Tibial nerve (tissue), 4 donors: ENCODE measurements at places on chromosomes 13 and 19.

GRCh38 chr13:27302643-27303262, 32.1 kb downstream of the RASL11A start:
- DNase-seq = no peak

DNA sequence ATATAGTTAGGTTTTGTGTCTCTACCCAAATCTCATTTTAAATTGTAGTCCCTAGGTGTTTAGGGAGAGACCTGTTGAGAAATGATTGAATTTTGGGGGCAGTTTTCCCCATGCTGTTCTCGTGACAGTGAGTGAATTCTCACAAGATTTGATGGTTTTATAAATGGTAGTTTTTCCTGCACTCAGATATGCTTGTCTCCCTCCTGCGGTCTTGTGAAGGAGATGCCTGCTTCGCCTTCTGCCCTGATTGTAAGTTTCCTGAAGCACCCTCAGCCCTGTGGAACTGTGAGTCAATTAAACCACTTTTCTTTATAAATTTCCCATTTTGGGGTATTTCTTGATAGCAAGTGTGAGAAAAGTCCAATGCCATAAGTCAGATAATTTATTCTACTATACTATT, 1977.5 kb upstream of the PCDH20 start:
- DNase-seq = no peak

DNA sequence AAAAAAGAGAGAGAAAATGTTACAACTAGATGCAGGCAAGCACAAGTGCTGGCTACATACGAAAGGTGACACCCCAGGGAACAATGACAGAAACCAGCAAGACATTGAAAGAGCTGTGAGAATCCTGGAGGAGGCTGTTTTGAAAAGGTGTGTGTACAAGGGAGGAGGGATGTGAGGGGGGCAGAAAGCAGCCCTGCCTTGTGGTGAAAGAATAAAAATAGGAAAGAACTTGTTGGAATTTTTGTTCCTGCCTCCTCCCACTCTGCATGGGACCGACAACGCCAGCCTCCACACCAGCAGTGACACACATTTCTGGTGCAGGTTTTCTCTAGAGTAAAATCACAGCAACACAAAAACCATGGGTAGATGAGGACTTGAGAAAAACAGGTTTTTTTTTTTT, 1258.6 kb downstream of the PCDH9 start:
- no peak for DNase-seq

DNA sequence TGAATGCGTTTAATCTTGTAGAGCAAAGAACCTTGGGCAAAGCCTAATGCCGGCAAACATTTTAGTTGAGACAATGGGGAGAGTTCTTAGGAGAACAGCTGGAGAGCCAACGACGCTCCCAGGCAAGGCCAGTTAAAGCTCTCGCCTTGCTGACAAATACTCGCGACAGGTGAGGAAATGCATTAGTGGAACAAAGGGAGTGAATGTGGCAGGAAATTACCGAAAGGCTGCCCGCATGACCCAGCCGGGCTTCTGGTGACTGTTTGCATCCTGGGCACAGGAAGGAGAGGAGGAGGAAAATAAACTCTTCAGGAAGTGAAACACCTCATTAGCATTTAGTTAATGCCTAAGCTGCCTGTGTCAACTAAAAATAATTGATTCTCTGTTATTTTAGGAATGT, 74.6 kb downstream of the SHISA2 start:
- DNase-seq = no peak

- DNase-seq = no peak
These were observed 164.8 kb upstream of the KL start for GRCh38 chr13:32851083-32852069.

GRCh38 chr19:54209058-54209810, 8.6 kb downstream of the RPS9 start:
- DNase-seq = no peak

DNA sequence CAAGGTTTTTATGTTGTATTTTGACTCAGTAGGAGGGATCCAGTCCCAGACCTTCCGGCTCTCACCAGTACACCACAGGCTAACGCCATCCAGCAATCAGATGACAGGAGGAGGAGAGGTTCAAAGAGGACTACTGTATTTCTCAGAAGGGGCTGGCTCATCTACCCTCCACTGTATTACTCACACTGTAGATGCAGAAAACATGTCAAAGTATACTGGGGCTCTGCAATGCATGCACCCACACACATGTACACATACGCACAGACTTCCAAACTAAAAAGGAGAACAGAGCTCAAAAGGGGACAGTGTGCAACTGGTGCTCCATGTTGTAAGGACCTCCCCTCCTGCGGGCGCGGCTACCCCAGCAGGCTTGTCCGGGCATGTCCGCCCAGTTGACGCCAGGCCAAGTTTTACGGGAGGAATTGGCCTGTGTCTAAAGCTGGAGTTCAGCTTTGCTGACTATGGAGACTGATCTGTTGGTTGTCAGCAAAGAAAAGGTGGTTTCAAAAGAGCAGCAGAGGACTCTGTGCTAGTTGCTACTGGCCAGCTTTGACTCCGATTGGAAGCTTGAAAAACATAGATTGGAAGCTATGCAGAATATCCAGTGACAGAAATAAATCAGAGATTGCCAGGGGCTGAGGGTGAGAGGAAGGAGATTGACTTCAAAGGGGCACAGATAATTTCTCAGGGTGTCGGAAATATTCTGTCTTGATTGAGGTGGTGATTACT, 314.2 kb downstream of the DLEU7 start:
- DNase-seq = peak; percentile 65

DNA sequence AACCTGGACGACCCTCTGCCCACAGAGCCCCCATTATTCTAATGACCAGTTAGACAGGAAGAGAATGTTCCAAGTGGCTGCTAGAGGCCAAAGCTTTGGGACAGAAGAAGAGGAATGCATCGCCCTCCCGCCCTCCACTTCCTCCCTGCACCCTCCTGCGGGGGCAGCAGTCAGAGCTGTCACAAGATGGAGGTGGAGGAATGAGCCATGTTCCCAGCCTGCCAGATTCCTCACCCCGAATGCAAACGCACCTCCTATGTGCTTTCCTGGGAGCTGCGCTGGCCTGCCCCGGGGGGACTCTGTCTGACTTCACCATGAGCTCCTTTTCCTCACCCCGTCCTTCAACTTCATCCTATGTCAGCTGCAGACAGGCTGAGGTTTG, 1.7 kb downstream of the YJEFN3 start:
- no peak for DNase-seq

- no peak for DNase-seq
These were observed 784 bp downstream of the PIBF1 start for GRCh38 chr13:72782717-72783116.

- DNase-seq = no peak
These were observed 1204.5 kb upstream of the SLC10A2 start for GRCh38 chr13:104270731-104271130.

DNA sequence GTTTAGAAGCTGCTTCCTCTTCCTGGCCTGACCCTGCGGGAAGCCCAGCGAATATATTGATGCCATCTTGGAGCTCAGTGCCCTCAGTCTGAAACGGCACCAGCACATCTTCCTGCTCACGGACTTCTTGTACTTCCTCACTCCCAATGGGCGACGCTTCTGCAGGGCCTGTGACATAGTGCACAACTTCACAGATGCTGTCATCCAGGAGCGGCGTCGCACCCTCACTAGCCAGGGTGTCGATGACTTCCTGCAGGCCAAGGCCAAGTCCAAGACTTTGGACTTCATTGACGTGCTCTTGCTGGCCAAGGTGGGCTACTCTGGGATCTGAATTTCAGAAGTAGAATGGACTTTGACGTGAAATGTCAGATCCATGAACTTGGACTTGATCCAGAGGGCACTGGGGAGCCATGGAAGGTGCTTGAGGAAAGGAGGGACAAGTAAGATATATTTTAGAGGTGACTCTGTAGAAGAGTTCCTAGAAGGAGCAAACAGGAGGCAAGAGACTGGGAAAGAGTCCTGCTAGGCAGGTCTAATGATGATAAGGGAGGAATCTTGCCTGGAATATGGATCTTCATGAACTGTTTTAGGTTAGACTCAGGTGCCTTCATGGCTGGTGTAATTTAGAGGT, 38.4 kb upstream of the CYP4F8 start:
- DNase-seq = no peak

GRCh38 chr19:12695997-12696365, 450 bp downstream of the FBXW9 start:
- no peak for DNase-seq

DNA sequence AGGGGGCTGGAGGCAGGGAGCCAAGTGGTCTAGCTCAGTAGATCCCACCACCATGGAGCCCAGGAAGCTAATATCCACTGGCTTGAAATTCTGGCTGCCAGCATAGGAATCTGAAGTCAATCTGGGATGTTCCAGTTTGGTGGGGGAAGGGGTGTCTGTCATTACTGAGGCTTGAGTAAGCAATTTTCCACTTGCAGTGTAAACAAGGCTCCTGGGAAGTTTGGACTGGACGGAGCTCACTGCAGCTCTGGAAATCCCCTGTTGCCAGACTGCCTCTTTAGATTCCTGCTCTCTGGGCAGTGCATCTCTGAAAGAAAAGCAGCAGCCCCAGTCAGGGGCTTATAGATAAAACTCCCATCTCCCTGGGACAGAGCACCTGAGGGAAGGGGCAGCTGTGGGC, 349.2 kb upstream of the KLHL1 start:
- DNase-seq = no peak

GRCh38 chr13:84651705-84652104, 769.4 kb upstream of the SLITRK1 start:
- no peak for DNase-seq

DNA sequence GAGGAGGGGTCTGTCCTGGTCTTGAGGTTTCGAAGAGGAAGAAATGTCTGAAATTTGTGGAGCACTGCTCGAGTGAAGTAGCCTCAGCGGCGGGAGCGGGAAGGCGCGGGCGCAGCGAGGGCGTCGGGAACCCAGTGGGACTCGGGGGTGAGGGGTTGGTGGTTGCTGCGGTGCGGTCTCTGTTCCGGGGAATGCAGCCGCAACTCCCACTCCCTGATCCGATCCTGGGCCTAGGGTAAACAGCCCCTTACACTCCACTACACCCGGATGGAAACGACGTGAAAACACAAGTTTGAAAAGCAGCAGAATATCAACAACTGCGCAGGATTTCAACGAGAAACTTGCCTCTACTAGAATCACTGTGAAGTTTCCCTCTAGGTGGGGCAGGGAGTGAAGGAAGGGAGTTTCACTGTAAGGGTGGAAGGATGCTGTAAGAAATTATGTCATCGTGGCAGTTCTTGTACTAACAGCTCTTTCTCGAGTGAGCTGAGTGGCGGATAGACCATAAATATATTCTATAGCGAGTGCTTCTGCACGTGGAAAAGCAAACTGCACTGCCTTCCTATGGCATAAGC, 2.0 kb upstream of the KLF12 start:
- DNase-seq = no peak

- no peak for DNase-seq
These were observed 21.2 kb upstream of the MCF2L start for GRCh38 chr13:112947796-112948195.

DNA sequence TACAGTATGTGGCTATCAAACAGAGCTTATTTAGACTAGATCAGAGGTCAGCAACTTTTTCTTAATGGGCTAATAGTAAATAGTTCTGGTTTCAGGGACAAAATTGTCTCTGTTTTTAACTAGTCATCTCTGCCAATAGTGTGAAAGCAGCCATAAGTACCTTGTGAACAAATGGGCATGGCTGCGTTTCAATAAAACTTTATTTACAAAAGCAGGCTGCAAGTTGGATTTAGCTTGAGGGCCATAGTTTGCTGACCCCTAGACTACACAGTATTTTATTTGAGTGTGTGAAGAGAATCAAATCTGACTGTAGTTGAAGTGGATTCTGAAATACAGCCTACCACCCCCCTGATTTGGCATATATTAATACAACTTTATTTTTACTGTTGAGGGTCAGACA, 75.6 kb downstream of the SCEL start:
- no peak for DNase-seq

DNA sequence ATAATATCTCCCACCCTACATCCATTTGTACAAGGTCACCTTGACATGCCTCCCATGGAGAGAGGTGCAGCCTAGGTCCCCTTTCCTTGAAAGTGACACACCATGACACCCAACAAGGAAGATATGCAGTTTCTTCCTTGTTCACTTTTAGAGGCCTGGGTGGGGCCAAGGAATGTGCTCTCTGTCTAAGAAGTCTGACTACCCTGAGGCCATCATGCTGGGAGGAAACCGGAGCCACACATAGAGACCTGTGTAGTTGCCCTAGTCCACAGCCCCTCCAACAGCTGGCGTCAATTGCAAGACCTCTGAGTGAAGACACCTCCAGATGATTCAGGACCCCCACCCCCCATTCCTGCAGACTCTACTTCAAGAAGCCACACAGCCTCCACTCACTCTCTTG, 11.0 kb downstream of the SYDE1 start:
- DNase-seq = no peak

- DNase-seq = no peak
These were observed 19.7 kb downstream of the ZNF567 start for GRCh38 chr19:36707134-36707533.

- DNase-seq = no peak
These were observed 2.7 kb downstream of the KLF5 start for GRCh38 chr13:73061473-73061872.

DNA sequence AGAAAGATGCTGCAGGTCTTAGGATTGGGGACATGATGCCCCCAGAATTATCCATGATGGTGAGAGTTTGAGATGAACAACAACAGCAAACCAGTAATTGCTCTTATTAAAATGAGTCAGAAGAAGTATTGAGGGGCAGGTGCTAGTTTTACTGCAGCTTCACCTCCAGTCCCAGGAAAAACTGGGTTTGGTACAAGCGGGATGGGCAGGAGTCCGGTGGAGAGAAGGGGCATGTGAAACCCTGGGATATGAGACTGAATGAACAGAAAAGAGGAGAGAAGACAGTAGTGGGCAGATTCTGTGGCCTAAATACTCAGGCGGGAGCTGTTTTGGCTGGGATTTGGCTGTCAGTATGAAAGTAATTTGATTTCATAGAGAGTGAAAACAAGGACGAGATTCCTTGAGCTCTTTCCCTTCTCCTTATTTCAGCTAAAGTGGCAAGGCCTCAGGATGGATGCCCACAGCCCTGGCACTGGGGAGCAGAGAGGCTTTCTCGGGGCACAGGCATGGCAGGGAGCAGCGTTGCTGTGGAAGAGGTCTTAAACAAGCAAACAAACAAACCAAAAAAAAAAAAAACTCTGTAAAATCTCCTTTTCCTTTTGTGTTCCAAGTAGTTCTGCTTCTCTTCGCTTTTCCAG, 30.7 kb downstream of the NFIX start:
- DNase-seq = no peak

GRCh38 chr13:39765801-39766463, 110.5 kb downstream of the COG6 start:
- peak; percentile 17 for DNase-seq

GRCh38 chr13:69373747-69374425, 733.7 kb upstream of the ATXN8OS start:
- no peak for DNase-seq

DNA sequence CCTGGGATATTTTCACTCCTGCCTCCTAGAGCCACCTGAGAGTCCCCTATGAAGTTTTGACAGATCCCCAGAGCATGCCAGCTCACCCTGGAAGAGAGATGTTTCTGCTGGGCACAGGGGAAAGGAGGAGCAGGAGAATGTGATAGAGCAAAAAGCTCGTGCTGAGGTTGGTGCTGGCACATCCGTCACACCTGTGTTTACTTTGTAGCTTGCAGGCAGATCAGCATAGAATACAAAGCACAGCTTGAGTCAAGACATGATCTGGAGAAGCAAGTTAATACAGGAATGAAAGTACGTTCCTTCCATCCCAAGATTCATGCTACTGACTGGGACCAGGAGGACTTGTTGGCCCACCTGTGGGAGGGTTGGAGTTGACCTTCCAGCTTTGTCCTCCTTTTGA, 46.1 kb downstream of the HSPH1 start:
- no peak for DNase-seq
